ENCODE measurements at places on chromosomes 4 and X.

DNA sequence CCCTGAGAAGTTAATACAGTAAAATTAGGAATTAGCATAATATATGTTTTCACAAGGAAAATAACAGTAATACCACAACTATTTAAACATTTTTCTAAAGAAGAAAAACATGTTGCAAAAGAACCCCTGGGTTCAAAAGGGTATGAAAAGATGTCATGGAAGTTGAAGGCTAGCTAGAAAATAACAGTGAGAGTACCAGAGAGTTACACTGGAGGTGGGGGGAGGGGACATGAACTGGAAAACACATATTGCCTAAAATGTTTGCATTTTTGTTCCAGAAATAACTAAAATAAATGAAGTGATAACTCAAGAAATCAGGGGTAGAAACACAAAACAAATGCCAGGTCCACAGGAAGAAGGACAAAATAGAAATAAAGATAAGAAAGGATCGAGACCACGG is 336.6 kb upstream of the MAD2L1 start:
- no peak for DNase-seq

- no peak for DNase-seq
Observed at GRCh38 chr4:6338951-6339817, 69.5 kb downstream of the WFS1 start.

DNA sequence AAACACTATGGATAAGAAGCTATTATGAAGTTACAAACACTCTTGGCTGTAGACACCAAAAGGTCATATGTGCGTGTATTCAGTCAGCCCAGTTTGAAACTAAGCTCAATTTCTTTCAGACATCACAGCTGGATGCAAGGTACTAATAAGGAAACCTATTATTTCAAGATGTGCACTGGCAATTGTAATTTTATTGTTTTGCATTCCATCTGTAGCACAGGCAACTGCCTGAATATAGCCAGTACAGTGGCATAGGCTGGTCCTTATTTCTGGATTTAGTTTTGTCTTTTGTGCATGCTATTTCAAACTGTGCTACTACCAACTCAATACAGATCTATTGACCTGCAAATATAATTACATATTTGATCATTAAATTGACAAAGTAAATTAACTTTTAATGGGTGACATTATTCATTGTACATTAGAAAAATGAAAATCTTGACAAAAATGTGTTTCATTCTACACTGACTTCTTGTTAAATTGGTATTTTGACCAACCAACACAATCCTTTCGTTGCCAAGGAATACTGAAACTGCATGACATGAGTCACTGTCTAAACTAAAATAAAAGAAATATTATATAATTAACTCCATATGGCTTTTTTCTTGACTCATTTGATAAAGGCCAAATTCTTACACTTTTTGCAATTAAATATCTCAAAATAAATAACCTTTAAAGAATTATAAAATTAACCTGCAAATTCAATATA is 594.3 kb upstream of the ADGRL3 start:
- DNase-seq = peak; percentile 8

GRCh38 chr4:152106781-152107321 is 346.0 kb upstream of the GATB start:
- no peak for DNase-seq

DNA sequence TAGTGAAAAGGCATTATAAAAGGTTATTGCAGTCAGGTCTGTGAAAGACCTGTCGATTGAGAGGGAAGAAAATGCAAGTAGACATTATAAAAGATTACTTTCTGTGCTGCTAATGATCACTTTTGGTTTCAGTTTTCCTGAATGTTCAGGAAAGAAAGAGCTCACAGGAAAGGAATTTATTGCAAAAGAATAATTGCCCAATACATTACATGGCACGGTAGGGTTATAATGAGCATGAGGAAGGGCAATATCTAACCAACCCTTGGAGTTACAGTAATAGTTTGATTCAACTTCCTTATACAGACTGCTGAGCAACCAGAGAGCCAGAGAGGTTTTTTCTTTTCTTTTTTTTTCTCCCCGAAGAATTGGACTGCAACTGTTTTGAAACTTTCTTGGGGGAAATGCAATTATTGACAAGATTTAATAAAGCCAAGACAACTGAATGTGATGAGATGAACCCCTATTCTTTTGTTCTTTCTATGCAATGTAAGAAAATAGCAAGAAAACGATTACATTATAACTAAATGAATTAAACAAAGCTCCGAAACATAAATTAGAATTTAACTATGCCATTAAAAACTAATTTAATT is 247.0 kb downstream of the C4orf33 start:
- DNase-seq = peak; percentile 7

DNA sequence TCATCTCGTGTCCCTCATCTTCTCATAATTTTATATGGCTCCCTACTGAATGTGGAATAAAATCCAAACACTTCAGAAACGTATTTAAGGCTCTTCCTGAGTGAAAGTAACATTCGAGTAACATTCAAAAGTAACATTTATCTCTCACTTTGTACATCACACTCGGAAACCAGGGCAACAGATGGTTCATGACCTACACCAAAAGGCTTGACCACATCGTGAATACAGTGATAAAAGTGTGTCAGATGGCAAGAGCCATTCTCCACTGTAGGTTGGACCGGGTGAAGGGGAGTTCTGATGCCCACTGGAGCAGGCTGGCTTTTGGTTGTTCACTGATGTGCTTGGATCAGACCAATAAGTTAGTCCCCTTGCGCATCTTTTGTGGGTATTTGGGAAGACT is 5.6 kb upstream of the LIMCH1 start:
- no peak for DNase-seq

GRCh38 chr4:139555705-139556070 is 331 bp downstream of the SETD7 start:
- DNase-seq = peak; percentile 47

GRCh38 chrX:2592279-2592678 is 91.5 kb upstream of the DHRSX start:
- DNase-seq = no peak

GRCh38 chr4:39124885-39125599 is 57.3 kb upstream of the WDR19 start:
- DNase-seq = no peak

- no peak for DNase-seq
Observed at GRCh38 chr4:184420881-184421416, 53.4 kb downstream of the IRF2 start.

- no peak for DNase-seq
Observed at GRCh38 chr4:152154433-152154832, 381.5 kb downstream of the FBXW7 start.

DNA sequence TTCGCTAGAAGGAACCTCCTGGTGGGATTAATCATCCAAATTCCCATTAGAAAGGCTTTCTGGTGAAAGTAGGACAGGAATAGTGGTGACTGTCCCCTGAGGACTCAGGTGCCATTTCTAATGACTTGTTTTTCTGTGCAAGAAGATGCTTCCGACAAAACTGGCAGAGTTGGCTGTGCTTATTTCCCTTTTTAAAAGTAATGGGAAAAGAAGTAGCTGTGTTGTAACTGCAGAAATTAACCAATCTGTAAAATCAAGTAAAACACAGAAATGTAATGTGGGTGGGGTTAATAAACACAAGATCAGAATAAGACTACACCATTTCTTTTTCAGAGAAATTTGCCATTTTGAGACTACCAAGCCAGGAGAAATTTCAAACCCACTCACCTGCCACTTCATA is 55.0 kb upstream of the FAM9B start:
- DNase-seq = no peak

- DNase-seq = no peak
Observed at GRCh38 chr4:8866828-8867623, 4.6 kb downstream of the HMX1 start.

- no peak for DNase-seq
Observed at GRCh38 chr4:7004331-7004730, 38.8 kb upstream of the TADA2B start.

GRCh38 chr4:185794637-185795036 is 17.4 kb downstream of the SORBS2 start:
- DNase-seq = no peak

DNA sequence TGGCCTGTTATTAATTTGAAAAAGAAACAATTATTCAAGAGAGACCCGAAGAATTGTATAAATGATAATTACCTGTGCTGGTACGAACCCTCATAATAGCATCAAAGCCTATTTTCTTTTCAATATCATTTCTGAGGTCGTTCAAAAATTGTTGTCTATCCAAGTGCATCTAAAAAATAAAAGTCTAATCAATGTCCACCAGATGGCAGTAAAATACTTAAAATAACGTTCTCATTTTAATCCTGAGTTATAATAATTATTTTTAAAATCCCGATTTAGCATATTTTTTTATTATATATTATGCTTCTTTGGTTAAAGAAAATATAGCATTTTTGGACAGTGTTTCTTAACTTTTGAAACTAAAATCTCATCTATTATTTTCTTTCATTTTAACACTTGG is 55.7 kb downstream of the METTL14 start:
- no peak for DNase-seq

GRCh38 chr4:20617678-20618396 is 82.4 kb upstream of the PACRGL start:
- DNase-seq = no peak

GRCh38 chrX:38975368-38975942 is 174.2 kb downstream of the MID1IP1 start:
- DNase-seq = no peak

- DNase-seq = no peak
Observed at GRCh38 chrX:38009641-38010040, 3.3 kb downstream of the SYTL5 start.

DNA sequence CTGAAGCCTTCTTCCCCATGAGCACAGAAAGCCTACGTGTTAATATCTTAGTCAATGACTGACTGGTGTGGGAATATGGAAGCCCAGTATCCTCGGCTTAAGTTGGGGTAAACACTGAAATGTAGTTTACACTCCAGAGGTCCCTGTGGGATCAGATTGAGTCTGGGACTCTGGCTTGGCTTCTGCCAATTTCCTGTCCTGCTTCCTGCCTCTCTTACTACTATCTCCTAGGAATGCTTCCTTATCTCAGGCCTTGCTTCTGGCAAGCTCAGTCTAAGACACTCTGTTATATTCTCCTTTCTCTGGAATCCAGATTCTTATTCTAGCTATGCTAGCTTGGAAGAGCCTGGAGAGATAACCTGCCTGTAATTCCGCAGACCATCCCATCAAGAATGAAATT is 174.0 kb upstream of the LDB2 start:
- peak; percentile 19 for DNase-seq

DNA sequence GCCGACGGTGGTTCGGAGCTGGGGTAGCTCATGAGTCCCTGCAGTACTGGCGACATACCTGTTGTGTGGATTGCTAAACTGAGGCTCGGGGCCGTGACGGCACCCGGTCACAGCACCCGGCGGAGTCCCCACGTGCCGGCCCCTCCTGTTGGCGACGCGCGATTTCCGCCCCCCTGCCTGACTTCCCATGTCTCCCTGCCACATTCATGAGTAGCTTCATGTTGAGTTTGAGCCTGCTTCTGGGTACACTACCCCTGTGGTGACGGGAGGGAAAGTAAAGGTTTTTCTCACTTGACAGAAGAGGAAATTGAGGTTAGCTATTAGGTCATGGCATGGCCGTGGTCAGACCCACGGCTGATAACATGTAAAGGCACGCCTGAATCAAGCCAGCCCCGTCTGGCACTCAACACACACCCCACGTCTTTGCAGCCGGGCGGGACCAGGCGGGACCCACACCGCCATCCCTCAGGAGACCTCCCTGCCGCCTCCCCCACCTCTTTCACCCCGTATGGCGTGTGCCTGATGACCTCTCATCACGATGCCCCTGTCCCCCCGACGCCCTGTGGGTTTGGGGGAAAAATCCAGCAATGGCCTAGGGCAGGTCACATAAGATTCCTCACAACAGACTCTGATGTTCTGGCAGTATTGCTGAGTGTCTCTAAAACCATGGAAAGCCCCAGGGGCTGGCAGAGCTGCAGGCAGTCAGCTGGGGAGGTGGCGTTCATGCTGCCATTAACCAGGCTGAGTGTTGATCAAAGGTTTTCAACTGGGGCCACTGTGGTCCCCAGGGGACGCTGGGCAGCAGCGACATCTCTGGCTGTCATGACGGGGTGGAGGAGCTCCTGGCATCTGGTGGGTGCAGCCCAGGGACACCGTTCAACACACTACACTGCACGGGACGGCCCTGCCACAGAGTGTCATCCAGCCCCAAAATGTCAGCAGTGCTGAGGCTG is 29.2 kb downstream of the P2RY8 start:
- DNase-seq = no peak

- DNase-seq = no peak
Observed at GRCh38 chr4:55871299-55871800, 17.9 kb downstream of the EXOC1 start.

DNA sequence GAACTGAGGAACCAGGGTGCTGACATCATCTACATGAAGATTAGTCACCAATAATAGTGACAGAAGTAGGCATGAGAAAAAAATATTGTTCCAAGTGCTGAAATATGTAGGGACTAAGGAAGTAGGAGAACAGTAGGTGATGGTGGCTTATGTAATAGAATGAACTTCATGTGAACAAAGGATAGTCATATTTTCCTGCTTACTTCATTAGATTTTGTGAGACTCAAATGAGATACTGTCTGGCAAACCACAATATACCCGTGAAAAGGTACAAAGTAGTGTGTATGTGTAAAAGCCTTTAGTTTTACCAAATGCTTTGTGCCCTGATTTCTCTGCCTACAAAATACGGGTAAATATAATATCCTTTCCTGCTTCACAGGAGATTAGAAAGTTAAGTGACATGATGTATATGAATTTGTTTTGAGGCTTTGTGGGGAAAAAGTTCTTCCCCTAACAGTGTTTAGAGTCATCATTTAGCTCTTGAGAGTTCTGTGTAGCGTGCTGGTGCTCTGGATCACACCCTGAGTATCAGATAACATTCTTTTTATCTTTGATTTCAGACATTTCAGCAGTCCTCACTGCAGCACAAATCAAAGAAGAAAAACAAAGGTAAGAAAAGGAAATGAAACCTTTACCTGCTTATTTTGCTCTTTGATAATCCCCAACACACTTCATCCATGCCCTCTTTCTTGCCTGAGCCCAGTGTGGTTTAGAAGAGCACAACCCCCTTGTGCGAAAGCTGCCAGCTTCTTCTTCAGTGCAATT is 67.9 kb downstream of the KLHL34 start:
- DNase-seq = no peak

- no peak for DNase-seq
Observed at GRCh38 chrX:107207089-107207488, 678 bp downstream of the DNAAF6 start.

DNA sequence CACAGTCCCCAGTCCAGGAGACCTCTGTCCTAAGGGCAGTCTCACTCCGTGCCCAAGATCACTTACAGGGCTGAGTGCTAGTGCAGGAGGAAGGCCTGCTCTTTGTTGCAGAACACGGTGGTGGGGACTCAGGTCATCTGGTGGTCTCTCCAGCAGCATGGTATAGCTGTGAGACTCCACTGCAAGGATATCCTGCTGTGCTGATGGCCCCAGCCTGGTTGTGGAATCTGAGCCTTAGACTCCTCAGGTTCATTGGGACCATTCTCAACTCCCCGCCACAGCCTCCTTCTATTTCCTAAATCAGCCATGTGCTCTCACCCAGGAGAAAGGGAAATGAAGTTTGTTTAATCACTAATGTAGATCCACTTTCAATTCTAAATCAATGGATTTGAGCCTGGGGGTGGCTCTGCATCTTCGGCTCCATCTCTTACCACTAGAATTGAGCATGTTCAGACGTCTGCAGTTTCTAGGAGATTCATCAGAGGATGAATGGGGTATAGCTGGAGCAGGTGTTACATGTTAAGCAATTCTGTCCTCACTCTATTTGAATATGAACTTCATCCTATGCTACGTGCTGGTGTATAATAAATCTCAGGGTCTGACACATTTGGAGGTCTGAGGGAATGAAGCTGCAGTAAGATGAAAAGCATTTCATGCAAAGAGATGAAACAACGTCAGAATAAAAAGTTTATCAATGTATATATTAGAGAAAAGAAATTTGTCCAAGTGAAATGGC is 189.2 kb downstream of the MGST2 start:
- DNase-seq = no peak

Data from hepatic stellate cell (primary cell).